ENCODE measurements at places on chromosomes 5 and 9.
A peak's percentile ranks its signal among the peaks of the same experiment; 100 is the strongest.

DNA sequence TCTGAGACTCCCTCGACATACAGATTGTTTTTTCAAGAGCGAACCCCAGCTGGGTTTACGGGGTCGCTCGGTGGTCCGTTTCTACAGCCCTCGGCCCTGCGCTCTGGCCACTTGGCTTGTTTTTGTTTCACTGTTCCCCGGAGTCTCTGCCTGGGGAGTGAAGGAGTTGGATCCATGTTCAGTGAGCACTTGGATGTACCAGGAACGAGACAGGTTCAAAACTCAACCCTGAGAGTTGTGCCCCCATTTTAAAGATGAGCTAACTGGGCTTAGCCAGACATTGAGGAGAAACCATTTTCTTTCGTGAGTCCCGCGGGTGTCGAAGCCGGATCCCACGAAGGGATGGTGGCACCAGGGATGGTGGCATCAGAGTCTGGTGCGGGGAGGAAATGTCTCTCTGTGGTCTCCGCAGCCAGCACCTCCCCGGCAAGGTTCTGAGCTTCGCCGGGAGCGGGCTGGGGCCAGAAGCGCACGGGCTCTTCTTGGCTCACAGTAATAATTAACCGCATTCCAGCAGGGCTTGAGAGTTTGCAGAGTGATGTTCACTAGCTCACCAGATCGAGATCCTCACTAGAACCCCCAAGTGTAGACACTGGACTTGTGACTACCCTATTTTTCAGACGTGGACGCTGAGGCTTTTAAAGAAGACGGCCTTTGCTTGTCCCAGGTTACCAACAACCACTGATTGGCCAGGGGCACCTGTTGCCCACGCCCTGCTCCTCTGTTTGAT, 1.0 kb downstream of the MSX2 start:
- DNase-seq = no peak

- peak; percentile 68 for DNase-seq
These were observed 7.1 kb upstream of the KLF9 start for GRCh38 chr9:70421272-70422180.

DNA sequence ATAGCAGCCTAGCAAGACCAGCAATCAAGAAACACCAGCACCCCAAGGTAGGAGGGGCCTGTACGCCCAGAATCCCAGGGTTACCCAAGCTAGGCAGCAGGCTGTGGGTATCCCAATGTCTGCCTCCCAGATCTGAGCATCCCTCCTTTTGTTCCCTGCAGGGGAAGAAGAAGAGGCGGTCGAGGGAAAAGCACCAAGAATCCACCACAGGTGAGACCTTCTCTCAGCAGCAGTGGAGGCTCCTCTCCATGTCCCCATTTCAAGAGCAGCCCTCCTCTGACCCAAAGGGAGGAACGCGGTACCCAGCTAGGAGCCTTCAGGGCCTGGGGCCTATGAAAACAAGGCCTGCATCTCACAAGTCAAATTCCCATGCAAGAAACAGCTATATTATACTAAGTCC, 28.9 kb downstream of the TCF7 start:
- DNase-seq = no peak

- DNase-seq = no peak
These were observed 14.9 kb upstream of the DELE1 start for GRCh38 chr5:141908796-141909195.

- no peak for DNase-seq
These were observed 56.5 kb downstream of the COL5A1 start for GRCh38 chr9:134698111-134698510.

DNA sequence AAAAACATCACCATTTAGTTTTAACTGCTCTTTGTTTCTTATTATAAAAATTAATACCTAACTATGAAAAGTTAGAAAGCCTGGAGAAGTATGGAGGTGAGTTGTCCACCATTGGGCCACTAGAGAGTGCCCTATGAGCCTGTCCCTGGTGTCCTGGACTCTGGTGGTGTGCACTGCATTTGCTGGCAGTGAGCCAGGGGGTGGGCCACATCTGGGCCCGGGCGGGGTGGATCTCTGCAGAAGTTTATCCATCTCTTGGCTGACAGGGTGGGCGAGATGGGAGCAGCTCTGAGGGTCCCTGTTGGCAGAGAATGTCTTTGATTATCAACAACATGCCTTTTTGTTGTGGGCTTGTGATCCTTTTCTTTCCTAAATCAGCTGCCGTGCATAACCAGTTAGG, 8.2 kb downstream of the TENT4A start:
- no peak for DNase-seq

GRCh38 chr9:84154320-84154719, 173.7 kb downstream of the RMI1 start:
- DNase-seq = no peak

- DNase-seq = no peak
These were observed 73.3 kb downstream of the DPYSL3 start for GRCh38 chr5:147436596-147436995.

- no peak for DNase-seq
These were observed 625.6 kb downstream of the RAB3C start for GRCh38 chr5:59208474-59208873.

DNA sequence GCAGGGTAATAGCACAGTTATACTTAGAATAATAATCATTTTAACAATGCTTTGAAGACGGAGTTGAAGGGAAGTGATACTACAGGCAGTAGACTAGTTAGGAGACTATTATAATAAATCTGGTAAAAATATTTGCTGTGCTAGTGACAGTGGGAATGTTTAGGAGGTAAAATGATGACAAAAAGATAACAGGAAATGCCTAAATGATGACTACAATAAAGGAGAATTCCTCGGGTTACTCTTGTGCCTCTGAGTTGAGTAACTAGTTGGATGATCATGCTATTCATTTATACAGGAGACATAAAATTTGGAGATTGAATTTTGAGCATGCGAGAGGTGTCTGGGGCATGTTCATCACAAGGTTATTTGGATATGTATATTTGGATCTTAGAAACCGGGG, 32.2 kb upstream of the PAM start:
- DNase-seq = no peak

DNA sequence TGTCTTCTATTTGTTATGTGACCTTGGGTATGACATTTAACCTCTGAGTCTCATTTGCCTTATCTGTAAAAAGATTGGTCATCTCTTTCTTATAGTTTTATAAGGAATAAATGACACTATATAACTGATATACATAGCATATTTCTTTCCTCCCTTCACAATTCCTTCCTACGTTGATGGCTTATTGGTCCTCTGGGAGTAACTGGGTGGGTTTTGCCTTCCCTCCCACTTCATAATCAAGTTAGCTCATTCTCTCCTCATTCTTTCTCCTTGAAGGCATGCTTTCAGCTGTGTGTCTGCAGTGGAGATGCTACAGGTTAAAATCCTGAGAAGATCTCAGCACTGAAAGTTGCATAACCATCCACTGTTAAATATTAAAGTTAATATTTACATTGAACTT, 382.4 kb downstream of the TMEM38B start:
- no peak for DNase-seq

- DNase-seq = no peak
These were observed 113.5 kb downstream of the ROR2 start for GRCh38 chr9:91836515-91836914.

DNA sequence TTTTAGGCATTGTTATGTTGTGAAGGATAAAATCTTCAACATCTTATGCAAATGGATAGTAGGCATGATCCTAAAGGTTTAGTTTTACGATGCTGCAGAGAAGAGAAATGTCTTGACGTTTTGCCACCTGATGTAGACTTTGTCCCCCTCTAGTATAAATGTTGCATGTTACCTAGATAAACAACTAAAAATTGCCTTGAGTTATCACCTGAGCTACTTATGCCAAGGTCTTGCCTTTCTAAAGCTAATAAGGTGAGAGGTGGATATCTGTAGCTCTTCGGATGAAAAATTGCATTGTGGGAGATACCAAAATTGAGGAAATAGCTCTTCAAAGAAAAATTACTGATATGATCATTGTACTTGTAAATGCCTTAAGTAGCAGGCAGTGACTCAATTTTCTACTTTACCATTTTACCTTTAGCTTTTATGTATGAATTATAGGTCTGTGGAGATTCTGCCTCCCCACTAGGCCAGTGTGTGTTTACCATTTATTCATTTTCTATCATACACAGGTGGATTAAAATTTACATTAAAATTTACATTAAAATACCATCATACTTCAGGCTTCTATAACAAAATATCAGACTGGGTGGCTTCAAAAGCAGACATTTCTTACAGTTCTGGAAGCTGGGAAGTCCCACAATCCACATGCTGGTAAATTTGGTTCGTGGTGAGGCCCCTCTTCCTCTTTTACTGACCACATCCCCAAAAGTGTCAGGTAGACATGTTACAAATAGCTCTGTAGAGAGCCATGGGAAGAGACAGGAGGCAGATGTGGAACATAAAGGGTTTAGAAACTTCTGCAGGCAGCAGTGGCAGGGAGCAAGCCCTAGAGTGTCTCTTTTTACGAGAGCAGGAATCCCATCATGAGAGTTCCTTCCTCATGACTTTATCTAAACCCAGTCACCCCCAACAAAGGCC, 100.7 kb upstream of the ERBIN start:
- no peak for DNase-seq

- DNase-seq = no peak
These were observed 23.9 kb upstream of the MYOT start for GRCh38 chr5:137843676-137844299.

GRCh38 chr5:172715931-172716682, 54.9 kb downstream of the DUSP1 start:
- DNase-seq = no peak

DNA sequence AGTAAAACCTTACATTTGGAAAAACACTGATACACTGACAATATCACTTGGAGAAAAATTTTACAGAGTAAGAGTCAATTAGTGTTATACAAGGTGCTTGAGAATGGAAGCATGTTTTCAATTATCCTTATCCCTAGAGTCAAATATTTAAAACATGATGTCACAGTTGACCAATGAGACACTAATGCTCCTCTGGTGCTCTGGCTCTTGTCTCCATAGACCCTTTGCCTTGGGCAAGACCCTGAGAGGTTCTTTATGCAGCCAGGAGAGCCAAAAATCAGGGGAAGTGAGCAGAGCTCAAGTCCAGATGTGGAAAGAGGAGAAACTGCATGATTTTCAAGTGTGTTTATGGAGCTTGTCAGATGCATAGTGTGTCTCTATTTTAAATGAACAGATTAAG, 153.9 kb downstream of the MARCHF11 start:
- no peak for DNase-seq

DNA sequence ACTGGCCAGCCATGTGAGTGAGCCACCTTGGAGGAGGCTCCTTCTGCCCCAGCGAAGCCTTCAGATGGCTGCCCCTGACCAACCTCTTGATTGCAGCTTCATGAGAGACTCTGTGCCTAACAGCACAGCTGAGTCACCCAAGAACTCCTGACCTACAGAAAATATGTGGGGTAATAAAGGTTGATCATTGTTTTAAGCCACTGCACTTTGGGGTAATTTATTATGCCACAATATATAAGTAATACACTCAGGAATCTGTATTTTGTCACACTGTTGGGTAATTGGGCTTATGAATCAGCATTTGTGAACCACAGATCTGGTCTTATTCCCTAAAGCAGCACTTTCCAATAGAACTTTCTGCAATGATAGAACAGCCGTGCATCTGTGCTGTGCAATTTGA, 24.4 kb upstream of the VDAC1 start:
- DNase-seq = no peak

DNA sequence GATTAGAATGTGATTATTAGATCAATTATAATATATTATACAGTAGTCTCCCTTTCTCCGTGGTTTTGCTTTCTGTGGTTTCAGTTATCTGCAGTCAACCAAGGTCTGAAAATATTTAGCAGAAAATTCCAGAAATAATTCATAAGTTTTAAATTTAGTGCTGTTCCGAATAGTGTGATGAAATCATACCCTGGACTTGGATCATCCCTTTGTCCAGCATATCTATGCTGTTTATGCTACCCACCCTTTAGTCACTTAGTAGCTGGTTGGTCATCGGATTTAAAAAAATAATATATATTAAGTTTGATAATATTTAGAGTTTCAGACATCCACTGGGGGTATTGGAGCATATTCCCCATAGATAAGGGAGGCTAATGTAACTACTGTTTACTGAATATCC, 19.6 kb downstream of the RMI1 start:
- no peak for DNase-seq

DNA sequence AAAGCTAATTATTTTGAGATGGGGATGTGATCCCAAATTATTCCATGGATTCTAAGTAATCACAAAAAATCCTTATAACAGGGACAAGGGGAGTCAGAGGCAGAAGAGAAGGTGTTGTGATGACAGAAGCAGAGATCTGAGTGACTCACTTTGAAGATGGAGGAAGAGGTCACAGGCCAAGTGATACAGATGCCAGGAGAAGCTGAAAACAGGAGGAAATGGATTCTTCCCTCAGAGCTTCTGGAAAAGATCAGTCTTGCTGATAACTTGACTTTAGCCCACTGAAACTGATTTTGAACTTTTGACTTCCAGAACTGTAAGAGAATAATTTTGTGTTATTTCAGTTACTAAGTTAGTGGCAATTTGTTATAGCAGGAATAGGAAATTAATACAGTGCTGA, 105.3 kb downstream of the GCNT1 start:
- DNase-seq = no peak

DNA sequence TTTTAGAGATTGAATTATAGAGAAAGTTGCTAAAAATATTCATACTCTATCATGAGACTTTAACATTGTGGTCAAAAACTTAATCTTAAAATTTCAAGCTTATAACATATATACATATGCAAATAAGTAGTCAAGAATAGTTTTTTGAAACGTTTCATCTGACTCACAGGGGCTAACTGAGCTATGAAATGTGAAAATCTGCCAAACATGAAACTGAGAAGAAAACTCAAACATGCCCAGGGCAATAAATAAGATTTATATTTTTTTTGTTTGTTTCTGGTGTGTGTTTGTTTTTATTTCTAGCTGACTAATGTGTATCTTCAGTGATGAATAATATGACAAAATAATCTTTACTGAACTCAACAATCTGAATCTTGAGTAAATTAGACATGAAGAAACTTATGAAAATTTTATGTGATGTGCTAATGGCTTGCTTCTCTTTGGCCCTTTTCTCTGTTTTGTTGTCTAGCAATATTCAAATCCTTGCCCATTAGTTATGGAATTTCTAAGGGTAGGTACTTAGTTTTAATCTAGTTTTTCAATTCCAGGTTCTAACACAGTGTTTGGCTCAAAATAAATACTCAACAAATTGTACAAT, 99.9 kb downstream of the FAM174A start:
- no peak for DNase-seq

- DNase-seq = no peak
These were observed 35.7 kb downstream of the DUSP1 start for GRCh38 chr5:172735141-172735831.

- DNase-seq = no peak
These were observed 15.7 kb upstream of the AQP7 start for GRCh38 chr9:33418090-33418489.

DNA sequence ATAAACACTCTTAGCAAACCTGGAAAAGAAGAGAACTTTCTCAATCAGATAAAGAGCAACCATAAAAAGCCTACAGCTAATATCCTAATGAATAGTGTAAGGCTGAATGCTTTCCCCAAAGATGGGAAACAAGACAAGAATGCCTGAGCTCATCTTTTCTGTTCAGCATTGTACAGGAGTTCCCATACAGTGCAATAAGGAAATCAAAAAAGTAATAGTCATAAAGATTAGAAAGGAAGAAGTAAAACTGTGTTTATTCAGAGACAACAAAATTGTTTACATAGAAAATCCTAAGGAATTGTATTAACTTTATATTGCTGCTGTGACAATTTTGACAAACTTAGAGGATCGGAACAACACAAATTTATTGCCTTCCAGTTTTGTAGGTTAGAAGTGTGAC, 330.7 kb upstream of the SLC24A2 start:
- no peak for DNase-seq

- no peak for DNase-seq
These were observed 116.3 kb downstream of the PTTG1 start for GRCh38 chr5:160537940-160538339.

GRCh38 chr5:154467655-154468354, 10.2 kb downstream of the HAND1 start:
- DNase-seq = peak; percentile 36

Measured in stimulated activated CD8-positive, alpha-beta memory T cell treated with anti-CD3 and anti-CD28 coated beads, Interleukin-7, amount 100 ng/mL, for 4 hours (primary cell).